Inflammatory macrophage (primary cell): ENCODE measurements at places on chromosomes 1 and 21.

GRCh38 chr1:16072616-16073484 lies 601 bp downstream of the FAM131C start:
- DNase-seq, result no peak

- DNase-seq, result peak; percentile 82
These were observed 23.8 kb upstream of the KCNA10 start for GRCh38 chr1:110542725-110543124.

DNA sequence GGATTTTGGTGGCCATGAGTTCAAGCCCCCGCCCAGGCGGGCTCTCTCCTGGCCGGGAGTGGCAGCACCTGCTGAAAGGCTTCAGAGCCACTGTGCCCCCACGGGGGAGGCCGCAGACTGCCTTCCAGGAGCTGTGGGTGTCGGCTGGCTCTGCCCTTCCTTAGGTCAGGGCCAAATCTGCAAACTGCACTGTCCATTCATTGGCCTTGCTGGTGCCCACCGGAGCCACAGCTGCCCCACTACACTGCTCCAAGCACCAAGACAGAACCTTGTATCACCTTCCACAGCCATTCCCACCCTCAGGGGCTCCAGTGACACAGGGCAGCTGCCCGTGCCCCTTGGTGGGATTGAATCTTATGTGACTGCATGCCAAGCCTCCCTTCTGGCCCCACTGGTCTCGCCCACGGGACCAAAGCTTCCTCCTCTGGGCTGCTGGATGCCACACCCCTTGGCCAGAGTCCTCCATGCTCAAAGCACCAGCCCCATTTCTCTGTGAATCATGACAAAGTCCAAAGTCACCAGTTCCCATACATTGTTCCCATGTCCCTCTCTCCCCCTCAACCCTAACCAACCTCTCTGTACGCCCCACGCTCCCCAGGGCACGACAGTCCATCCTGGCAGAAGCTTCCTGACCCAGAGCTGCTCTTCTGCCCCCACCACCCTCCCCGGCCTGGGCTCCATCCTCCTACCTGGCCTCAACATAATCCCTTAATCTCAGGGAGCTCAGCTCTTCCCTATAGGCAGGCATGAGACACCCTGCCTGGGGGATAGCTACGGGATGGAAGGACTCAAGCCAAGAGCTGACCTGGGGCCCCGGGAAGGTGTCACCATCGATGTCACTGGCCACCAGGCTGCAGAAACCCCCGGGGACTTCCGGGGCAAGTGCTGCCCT lies 20.9 kb upstream of the GPR153 start:
- peak; percentile 28 for DNase-seq

GRCh38 chr1:11682799-11683198 lies 1.9 kb upstream of the MAD2L2 start:
- DNase-seq, result no peak

DNA sequence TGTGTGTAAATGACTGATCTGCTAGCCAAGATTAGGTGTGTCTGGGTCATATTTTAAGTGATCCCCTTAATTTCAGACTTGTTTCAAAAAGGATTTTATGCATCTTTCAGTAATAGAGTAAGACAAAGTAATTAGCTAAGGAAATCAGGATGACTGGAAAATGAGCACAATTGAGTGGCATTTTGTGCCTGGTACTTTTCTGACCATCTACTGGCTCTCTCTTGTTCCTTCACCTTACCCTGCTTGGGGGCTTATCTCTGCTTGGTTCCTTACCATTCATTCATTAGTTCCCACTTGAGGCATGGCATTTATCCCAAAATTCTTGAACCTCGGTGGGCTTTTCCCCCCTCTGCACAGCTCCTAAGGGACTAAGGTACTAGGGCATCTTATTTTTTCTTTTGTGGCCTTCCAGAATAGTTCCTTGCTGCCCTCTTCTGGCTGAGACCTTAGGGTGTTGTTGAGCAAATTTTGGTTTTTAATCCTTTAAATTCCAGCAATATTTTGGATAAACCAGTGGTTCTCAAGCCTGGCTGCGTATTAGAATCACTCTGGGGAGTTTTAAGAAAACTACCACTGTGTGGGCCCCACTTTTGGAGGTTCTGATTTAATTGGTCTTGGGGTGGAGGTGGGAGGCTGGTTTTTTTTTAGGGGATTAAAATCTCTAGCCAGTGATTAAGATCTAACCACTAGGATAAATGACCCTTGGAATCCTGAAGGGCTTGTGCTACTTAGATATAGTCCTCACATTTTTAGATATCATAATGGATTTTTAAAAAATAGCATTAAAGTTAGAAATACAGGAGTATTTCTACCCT lies 50.8 kb downstream of the HS2ST1 start:
- DNase-seq, result peak; percentile 33

- no peak for DNase-seq
These were observed 1.1 kb downstream of the CALML6 start for GRCh38 chr1:1915911-1916840.

- no peak for DNase-seq
These were observed 49.7 kb upstream of the HSD17B7 start for GRCh38 chr1:162740755-162741154.

GRCh38 chr1:92218559-92218958 lies 844 bp downstream of the C1orf146 start:
- no peak for DNase-seq

- DNase-seq, result no peak
These were observed 13.6 kb upstream of the LYPLAL1 start for GRCh38 chr1:219159946-219160645.

- DNase-seq, result peak; percentile 52
These were observed 16.8 kb downstream of the PTAFR start for GRCh38 chr1:28159680-28160079.

DNA sequence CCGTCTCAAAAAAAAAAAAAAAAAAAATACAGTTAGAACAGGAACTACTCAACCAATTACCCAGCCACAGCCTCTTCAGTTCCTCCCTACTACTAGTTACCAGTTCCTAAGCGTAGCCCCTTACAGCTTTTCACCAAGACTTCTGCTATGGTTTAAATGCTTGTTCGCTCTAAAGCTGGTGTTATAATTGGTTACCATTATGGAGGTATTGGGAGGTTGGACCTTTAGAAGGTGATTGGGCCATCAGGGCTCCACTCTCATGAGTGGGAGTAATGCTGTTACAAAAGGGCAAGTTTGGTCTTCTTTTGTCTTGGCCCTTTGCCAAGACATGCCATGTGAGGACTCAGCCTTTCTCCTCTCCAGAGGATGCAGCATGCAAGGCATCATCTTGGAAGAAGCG lies 3.0 kb upstream of the SMPDL3B start:
- peak; percentile 81 for DNase-seq

DNA sequence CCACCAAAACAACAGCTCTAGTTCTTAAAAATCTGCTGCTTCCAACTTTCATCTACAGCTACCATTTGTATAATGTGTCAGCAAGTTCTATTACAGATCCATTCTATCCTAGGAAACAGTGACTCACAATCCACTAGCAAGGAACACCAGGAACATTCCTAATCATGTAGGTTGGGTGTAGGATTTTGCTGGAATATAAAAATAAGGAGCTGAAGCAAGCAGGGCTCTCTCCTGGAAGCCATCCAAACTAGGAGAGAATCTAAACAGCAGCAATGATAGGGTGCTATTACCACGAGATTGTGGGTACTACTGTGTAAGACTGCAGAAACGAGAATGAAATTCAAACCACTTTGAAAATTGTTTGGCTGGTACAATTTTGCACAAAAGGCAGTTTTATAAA lies 135.0 kb downstream of the PTPN14 start:
- no peak for DNase-seq

DNA sequence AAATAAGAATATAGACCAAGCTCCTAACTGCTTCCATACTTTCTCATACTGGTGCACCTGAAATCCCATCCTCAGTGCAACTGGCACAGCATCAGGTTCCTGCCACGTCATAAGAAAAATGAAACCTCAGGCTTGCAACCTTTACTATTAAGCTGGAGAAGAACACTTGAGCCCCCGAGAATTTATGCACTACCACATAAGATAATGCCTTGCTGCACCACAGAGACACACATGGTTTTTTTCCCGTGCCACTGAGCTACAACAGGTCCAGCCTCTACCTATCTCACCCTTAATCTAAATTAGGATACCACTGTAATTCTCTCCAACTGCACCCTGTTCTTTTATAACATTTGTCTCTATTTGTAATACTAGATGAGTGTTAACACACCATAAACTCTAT lies 174.5 kb downstream of the DENND1B start:
- DNase-seq, result no peak
